ENCODE measurements at places on chromosomes 2 and 18.
A peak's percentile ranks its signal among the peaks of the same experiment; 100 is the strongest.

DNA sequence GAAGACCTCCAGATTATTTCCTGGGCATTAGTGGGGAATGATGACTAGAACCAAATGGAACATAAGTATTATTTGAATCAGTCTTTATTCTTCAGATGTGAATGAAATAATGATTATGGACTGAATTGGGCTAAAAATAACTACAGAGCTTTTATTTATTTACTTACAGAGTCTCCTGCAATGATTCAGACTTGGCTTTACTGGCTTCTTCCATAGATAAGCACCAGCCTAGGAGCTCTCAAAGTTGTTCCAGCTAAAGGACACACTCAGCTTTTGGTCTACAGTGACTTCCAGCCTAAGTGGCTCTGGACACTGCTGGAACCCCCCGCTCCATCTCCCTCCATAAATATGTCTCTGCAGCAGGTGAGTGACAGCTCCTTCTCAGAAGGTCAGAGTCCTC, 24.3 kb upstream of the ARHGAP25 start:
- DNase-seq: peak; percentile 3

DNA sequence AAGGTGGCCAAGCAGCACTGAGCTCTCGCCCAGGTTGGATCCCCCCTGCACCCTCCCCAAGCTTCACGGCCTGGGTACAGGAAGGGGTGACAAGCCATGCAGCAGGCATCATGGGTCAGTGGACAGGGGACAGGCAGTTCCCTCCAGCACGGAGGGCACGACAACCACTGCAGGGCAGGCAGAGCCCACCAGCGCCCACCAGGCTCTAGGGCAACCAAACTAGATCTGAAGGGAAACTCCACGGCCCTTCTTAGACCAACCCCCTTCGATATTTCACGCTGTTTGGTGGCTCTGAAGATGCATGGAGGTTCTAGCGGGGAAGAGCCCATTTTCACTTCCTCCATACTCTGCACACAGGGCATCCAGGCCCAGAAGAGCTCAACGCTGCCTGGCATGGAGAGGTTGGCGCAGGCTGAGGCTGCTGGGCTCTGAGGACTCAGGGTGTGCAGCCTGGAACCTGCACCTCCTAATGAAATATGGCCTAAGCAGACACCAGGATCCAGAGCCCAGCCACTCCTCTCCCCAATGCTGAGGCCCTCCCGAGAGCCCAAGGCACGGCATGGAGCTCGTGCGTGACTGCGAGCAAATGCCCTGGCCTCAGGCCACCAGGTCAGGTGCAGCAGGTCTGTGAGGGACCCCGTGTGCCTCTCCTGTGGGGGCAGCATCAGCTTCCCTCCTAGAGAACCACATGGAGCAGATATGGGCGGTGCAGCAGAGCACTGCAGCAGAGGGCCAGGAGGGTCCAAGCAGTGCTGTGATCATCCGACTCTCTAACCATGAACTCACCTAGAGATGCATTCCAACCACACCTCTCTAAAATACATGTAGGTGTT, 8.7 kb upstream of the MTERF4 start:
- no peak for DNase-seq

- DNase-seq: peak; percentile 38
Measured at GRCh38 chr2:62573137-62573731, 67.2 kb upstream of the TMEM17 start.

GRCh38 chr2:63679252-63679855, 90.6 kb downstream of the MDH1 start:
- DNase-seq: no peak

DNA sequence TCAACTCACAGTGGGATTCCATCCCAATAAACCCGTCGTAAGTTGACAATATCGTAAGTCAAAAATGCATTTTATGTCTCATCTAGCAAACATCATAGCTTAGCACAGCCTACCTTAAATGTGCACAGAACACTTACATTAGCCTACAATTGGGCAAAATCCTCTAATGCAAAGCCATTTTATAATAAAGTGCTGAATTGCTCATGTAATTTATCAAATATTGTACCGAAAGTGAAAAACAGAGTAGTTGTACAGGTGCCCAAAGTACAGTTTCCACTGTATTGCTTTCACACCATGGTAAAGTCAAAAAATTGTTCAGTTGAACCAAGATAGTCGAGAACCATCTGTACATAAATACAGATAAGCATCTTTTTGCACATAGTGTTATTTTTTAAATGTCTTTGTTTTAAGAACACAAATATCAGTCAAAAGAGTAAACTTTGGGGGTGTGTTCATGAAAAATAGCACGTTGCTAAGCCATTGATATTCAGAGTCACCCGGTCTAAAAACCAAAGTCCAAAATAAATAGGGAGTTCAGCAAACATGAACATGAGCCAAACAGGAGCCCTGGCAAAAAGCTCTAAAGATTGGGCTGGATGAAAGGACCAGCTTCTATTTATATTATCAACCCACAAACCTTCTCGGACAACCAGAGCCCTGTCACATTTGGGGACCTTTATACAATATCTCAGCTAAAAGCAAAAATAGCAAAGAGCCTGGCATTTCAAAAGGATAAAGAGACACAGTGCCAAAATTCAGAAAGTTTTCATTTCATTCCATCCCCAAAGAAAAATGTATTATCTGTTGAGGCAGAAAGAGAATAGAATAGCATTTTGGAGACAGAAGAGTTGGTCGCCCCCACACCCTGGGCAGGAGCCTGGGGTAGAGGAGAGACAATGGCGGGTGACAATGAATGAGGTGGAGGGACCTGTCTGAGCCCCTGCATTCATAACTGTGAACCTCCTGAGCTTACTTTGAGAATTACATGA, 105.9 kb upstream of the SH3BP4 start:
- DNase-seq: no peak

DNA sequence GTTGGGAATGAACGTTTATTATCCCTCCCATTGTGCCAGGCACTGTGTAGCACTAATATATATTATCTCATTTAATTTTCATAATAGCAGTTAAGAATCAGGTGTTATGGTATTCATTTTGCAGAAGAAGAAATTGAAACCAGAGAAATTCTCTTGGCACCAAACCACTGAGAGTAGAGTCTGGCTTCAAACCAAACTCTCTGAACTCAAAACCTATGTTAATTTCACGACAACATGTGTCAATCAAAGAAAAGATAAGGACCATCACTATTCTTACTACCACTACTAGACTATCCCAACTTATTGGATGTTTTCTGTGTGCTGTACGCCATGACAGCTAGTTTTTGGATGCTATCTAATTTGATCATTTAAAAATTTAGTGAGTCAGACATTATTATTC, 24.1 kb upstream of the ZEB2 start:
- DNase-seq: no peak

DNA sequence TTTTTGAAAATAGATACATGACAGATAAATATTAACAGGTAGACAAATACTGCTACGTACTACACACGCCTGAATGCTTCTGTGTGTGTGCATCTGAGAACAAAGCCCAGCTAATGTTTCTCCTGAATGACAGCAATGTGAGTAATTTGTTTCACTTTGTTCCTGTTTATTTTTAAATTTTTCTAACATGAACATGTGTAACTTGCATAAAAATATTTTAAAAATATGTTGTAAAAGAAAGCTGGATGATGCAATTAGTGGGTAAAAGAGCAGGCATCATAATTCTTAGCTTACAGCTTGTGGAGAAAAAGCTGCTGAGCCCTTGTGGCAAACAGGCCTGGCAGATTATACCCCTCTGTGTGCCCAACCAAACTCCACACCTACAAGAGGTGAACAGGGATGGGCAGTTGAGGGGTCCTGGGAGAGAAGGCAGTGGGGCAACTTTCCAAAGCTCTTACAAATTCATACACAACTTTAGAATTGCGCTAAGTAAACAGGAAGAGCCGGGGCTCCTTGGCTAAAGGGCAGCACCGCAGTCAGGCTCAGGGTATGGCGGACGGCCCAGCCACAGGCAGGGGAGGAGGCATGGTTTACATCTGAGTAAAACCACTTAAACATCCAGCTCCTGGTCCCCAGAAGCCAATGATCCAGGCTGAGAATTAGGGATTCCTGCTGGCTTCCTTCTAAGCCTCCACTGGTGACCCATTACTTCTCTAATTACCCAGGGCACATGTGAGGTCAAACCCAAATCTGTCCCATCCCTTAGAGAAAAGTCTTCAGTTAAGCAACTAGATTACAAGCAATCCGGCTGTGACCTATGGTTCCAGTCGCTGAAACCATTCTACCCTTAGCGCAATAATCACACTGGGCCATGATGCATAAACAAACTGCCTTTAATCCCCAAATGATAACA, 14.0 kb downstream of the PXDN start:
- DNase-seq: peak; percentile 92

DNA sequence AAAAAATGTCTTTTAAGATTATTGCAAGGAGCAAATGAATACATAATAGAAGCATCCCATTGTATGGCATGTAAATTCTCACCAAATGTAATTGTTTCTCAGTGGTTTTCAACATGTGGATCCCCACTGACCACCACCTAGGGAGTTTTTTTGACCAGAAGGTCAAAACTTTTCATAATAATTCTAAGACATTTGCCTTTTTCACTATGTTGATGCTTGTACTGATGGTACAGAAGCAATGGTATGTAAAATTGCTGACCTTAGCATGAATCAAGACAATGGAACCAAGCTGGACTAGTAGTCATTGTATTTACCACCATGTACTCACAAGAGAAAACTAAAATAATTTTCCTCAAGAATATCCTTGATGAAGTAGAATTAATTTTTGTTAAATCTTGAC, 36.8 kb downstream of the RAB10 start:
- no peak for DNase-seq

- no peak for DNase-seq
Measured at GRCh38 chr2:102250278-102250821, 61.0 kb upstream of the IL1RL1 start.

DNA sequence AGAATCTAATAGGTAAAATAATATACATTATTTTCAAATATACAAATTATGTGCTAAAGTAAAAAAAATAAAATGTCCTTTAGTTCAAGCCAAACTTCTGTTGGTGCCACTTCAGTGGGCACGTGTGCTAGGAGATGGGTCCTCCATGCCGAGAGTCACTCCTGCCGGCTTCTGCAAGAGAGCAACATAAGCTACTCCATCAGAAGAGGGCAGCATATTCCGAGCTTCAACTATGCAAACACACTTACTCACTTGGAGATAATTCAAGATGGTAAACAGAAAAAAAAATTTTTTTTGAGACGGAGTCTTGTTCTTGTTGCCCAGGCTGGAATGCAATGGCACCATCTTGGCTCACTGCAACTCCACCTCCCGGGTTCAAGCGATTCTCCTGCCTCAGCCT, 24.4 kb downstream of the CNOT11 start:
- no peak for DNase-seq

DNA sequence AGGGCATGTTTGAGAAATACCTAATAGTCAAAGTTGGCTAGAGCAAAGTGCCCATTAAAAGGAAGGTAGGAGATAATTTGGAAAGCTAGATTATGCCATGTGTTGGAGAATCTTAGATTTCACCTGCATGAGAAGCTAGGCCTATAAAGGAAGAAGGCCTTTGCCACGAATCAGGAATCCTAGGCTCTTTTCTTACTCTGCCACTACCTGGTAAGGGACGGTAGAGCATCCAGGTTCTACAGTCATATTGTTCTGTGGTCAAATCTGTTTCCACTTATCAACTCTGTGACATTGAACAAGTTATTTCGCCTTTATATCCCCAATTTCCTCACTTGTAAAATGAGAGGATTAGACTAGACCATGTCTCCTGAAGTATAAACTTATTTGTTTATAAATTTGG, 3.6 kb upstream of the KCNJ3 start:
- DNase-seq: no peak

- peak; percentile 85 for DNase-seq
Measured at GRCh38 chr2:205405752-205406151, 276.5 kb upstream of the NRP2 start.

DNA sequence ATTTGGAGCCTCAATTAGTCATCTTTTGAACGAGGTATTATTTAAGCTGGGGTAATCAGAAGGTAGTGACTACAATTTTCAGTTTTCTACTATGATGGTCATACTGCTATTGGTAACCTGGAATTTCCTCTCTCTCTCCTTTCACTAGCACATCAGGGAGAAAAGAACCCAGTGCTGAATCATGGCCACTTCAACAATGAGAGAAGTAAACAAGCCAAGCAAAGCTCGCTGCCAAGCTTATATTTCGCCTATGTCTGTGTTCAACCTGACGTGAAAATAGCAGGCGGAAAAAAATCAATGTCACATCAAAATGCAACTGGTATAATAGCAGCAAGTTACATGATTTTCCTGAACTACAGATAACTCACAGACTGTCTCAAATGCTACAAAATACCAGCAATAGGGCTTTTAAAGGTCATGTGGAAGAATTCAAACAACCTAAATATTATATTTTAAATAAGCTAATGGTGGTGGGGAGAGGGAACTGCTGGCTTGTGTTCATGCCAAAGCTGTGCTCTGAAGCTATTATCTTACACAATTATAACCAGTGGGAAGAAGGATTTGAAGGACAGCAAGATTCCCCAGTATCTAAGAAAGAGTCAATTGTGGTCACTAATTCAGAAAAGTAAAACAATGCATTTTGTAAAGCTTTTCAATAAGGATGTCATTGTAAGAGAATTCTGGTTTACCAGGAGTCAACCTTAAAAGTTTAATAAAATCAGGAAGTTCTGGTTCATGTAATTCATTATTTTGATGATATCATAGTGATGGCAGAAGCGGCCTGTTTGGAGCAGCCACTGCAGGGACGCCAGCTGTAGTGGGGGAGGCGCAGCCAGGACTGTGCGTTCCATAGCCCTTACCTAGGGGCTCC, 38.0 kb downstream of the RNF152 start:
- DNase-seq: peak; percentile 25

- DNase-seq: no peak
Measured at GRCh38 chr18:44834867-44835469, 154.3 kb downstream of the SETBP1 start.

- DNase-seq: peak; percentile 48
Measured at GRCh38 chr2:133346654-133347053, 221.6 kb downstream of the NCKAP5 start.

GRCh38 chr2:227507963-227508362, 36.0 kb downstream of the AGFG1 start:
- no peak for DNase-seq

GRCh38 chr2:144771348-144771747, 251.4 kb upstream of the ZEB2 start:
- DNase-seq: no peak

DNA sequence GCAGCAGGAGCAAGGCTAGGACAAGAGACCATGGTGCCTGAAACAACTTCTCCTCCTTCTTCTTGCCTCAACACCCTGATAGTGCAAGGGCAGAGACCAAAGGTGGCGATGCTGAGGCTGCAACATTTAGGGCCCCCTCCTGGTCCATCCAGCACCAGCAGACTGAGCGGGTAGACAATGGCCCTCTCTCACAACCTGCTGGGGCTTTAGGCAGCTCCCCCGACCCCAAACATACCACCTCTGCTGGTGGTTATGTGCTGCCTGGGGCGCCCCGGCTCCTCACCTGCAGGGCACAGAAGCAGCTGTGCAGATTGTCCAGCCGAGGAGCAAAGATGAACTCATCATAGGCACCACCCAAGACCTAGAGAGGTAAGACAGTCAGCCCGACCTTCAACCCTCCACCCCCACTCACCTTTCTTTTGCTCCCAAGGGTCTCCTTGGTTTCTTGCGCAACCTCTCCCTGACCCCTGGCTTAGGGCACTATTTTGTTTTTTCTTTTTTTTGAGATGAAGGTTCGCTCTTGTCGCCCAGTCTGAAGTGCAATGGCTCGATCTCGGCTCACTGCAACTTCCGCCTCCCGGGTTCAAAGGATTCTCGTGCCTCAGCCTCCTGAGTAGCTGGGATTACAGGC, 3.5 kb downstream of the DNPEP start:
- no peak for DNase-seq
